AG08395 (cell line): ENCODE measurements at places on chromosomes 3 and 15.
A peak's percentile ranks its signal among the peaks of the same experiment; 100 is the strongest.

DNA sequence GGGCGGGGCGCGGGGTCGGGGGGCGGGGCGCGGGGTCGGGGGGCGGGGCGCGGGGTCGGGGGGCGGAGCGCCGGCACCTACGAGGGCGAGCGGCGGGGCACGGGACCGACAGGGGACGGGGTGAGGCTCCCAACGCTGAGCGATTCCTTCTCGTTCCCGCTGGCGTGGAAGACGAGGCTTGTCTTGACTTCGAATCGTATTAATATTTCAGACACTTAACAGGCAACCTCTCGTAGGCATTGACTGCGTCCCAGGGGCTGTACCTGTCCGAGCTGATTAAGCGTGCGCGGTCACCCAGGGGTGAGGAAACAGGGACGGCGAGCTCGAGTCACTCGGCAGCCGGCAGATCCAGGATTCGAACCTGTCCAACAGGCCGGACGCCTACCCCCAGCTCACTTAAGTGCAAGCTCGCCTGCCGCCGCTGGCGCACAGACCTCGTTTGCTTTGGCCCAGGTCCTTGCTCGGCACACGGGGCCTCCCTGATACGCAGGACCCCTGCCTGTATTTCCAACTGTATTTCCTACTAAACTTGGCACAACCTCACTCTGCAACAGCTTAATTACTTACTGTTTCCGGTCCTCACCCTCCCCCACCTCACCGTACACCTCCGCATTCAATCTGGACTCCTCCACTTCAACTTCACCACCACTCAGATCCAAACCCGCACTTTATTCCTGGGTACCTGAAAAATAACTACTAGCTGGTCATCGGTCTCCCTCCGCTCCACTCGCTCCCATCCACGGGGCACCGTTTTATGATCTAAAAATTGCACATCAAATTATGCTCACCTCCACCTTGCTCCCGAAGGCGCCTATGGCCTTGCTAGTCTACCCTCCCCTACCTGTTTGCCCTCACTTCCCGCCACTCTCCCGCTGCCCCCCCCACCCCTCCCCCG lies 722 bp upstream of the ZXDC start:
- no peak for DNase-seq

DNA sequence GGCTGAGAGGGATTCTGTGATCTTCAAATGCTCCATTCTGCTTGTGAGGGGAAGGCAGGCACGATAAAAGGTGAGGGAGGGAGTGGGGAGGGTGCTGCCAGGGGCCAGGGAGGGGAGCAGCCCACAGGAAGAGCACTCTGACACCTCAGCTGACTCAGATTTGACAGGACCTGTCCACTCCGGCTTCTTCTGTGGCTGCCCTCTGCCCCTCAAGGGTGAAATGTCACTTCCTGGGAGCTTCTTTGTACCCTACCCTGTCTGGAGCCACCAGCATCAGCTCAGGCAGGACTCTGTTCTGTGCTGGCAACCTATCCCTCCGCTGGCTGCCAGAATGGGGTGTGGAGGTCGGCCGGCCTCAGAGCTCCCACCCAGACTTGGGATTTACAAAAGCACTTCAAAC lies 114.0 kb upstream of the HACD2 start:
- no peak for DNase-seq

GRCh38 chr3:30130391-30130790 lies 476.0 kb upstream of the TGFBR2 start:
- DNase-seq, result no peak

GRCh38 chr3:100650651-100651619 lies 41.5 kb downstream of the ADGRG7 start:
- peak; percentile 68 for DNase-seq

DNA sequence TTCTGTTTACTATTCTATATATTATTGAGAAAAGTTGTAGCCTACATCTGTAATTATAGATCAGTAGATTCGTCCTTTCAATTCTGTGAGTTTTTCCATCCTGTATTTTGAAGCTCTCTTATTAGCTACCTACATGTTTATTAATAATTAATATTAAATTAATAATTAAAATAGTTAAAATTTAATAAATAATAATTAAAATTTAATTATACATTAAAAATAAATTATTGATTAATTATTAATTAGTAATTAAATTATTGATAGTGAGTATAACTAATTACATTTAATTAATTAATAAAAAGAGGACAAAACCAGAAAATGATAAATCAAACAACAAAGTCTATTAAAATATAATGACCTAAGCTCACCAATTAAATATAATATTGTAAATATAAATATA lies 606.6 kb upstream of the ROBO1 start:
- no peak for DNase-seq

DNA sequence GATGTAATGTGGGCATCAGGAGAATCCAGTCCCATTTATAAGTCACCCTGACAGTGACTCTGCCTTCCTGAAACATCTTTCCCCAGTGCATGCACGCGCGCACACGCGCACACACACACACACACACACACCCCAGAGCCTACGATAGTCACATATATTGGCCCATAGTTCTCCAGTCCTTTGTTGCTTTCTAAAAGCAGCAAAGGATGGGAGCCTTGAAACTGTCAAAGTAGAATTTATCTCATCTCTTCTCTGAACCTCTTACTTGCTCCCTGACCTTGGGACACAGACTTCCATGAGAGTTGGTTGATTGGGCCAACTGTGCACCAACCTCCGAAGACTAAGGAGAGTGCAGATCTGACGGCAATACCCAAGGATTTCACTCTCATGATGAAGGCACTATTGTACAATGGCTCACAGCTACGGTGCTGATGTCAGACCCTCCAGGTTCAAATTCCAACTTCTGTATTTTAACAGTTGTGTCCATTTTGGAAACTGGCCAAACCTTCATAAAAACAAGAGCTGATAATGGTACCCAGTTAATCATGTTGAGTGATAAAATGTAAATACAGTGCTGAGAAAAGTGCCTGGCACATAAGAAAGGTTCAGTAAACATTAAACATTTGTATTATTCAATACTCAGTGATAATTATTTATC lies 8.3 kb downstream of the CPA3 start:
- no peak for DNase-seq

DNA sequence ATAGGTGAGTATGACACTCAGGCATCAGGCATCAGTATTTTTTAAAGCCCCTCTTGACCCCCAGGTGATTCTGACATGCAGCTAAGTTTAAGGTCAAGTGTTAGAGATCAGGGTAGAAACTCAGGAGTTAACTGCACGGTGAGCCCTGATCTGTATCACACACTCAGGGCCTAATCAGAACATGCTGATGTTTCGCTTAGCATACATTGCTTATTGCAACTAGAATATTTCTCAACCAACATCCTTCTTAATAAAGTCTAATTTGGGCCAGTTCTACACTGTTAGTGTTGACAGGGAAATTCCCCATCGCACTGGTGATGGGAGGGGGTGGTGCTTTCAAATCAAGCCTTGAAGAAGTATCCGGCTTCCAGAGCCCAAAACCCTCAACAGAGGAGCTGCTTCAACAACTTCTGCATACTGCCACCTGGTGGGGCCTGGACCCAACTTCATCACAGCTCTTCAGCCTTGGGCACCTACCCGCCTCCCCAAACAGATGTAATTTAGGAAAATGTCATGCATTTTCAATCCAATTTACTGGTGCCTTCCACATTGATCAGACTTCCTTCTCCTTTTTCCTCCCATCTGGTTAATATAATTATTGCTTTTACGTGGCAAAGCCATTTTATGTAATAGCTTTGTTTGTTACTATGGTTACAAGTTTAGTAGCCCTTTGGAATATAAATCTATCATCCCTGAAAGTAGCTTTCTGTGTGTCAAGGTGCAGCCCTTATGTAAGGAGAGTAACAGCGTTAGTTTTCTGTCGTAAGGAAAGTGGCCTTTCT lies 312.2 kb downstream of the RORA start:
- DNase-seq, result peak; percentile 78

DNA sequence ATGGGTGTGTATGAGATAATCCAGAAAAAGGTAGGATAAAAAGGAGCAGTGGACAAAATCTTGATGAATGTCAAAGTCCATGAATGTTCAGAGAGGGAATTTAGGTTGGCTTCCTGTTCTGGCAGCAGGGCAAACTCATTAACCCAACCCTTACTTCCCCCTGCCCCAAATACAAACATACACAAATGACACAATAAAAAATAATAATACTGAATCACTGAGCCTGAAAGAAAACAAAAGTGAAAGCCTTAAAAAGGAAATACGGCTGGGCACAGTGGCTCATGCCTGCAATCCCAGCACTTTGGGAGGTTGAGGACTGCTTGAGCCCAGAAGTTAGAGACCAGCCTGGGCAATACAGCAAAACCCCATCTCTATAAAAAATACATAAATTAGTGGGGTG lies 62.9 kb downstream of the GPR176 start:
- no peak for DNase-seq

DNA sequence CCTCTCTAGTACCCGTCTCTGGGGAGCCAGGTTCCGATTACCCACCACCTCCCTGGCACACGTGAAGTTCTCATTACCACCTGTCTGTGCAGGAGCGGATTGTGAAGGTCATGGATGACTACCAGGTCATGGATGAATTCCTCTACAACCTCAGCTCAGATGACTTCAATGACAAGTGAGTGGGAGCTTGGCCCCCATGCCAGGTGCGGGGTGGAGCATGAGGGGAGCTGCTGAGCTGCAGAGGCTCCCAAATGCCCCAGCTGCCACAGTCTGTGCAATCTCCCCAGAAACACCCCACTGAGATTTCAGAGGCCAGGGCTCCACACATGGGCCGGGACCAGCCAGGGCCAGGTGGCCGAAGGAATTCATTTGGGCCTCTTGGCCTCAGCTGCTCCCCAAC lies 34.3 kb downstream of the DNAH1 start:
- no peak for DNase-seq

DNA sequence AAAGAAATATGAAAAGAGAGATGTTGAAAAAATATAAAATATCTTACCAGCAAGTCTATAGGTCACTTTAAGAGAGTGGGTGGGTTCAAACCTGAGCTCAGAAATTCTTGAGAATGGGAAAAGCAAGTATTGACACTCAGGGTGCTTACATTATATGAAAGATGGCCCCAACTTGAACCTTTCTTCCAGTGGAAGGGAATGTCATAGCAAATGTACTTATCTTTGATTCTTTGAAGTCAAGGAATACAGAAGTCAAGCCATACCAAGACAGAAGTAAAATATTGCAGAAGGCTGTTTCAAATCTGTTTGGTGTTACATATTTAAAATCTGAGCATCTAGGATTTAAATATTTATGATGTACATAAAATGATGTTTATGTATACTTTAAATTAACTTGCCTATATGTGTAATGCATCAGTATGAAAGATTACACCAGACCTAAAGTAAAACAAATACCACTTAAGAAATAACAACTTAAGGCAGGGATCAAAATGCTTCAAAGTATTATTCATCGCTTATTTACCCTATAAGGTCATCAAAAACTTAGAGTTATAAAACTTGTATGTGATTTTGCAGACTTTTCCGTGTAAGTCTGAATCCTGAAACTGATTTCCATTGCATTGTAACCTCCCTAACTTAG lies 8.7 kb downstream of the MME start:
- DNase-seq, result no peak

DNA sequence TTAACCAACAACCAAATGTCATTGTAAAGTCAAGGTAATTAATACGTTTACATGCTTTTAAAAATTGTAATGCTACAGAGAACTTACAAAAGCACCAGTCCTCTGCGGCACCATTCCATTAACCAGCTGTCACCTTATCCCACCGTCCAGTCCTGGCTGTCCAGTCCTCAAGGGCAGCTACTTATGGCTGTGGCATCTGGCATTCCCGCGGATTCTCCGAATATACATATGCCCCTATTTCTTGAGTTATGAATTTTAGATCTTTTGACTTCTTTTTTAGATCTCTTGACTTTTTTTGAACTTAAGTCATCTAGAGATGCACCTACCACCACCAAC lies 382 bp upstream of the POMGNT2 start:
- DNase-seq, result no peak

- DNase-seq, result peak; percentile 72
These were observed 54.4 kb upstream of the EHHADH start for GRCh38 chr3:185308126-185308754.

DNA sequence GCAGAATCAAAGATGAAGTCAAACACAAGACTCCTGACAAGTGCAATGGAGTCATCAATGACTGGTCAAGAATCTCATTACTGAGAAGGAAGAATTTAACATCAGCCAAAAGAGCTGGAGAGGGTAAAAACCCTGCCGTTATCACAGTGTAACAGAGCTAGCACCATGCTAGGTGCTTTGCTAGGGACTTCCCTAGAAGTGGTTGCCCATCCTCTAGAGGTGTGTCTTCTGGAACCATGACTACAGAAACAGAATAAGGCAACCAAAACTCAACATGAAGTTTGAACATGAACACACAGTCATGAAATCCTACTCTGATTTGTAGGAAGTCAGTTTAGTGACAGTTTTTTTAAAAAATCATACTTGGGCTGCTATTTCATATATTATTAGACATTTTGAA lies 9.5 kb downstream of the ACAD11 start:
- DNase-seq, result no peak

GRCh38 chr3:13507570-13508339 lies 27.6 kb downstream of the HDAC11 start:
- DNase-seq, result peak; percentile 50

GRCh38 chr3:185283374-185283935 lies 29.6 kb upstream of the EHHADH start:
- no peak for DNase-seq

GRCh38 chr3:81500039-81500438 lies 261.4 kb downstream of the GBE1 start:
- no peak for DNase-seq

- DNase-seq, result no peak
These were observed 592 bp downstream of the DUOXA2 start for GRCh38 chr15:45114751-45115085.

DNA sequence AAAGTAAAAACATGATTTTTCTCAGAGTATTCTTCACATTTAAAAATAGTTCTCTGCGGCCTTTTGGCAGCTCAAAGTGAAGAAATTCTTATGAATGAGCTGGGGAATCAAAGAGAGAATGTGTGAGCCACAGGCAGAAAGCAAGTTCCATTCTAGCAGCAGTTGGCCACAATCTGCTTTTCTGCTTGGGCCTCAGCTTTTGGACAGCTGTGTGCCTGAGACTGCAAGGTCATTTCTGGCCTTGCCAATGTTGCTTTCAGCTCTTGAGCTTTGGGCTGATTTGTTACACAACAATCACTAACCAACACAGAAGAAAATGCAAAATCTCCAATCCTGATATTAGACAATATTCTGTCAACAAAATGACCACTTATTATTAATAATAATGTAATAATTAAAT lies 14.4 kb upstream of the TM4SF4 start:
- peak; percentile 27 for DNase-seq

DNA sequence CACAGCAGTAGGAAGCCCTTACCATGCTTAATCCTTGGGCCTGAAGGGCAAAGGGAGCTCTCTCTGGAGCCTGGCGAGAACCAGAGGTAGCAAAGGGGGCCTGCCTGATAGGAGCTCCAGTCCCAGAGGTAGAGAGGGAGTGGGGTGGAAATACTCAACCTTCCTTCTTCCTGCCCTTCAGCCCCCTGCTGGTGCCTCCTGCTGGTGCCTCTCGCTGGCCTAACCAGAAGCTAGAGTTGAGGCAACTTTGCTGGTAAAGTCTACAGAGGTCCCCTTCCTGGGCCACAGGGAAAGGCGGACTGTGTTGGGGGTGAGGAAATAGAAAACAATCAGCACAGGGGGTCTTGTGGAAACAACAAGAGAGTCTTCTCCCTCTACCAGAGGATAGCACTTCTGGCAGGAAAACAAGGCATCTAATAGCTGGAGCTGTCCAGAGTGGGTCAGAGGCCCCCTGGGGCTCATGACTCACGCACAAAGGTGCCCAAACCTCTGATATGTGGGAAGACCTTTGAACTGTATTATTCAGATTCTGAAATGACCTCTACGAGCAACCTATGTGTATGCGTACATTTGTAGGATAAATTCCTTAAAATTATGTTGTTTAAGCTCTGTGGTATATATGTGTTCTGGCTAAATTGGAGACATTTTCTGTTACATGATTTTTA lies 133.9 kb downstream of the LRRC28 start:
- DNase-seq, result no peak

GRCh38 chr3:167032267-167032876 lies 347.7 kb downstream of the ZBBX start:
- DNase-seq, result peak; percentile 1
